ENCODE measurements at places on chromosomes 7 and 10. TPM values are rescaled to one million over a fixed set of nuclear protein-coding genes. Genes with fewer than 3 reads are reported as not detected.

The BTBD16 gene
- total RNA-seq, result 0.40 TPM

The ZDHHC16 gene
- total RNA-seq, result 38.7 TPM

The FAM25A gene
- not detected for total RNA-seq

The LRRC18 gene
- total RNA-seq, result not detected

The LBX1 gene
- total RNA-seq, result not detected

The MKX gene
- total RNA-seq, result not detected

The MPP7 gene
- total RNA-seq, result 0.53 TPM

The SLC12A9 gene
- total RNA-seq, result 13.2 TPM

The UNCX gene
- total RNA-seq, result not detected

The TLX1 gene
- total RNA-seq, result not detected

All from aortic smooth muscle cell (primary cell).